ENCODE measurements at places on chromosomes 4 and X.

DNA sequence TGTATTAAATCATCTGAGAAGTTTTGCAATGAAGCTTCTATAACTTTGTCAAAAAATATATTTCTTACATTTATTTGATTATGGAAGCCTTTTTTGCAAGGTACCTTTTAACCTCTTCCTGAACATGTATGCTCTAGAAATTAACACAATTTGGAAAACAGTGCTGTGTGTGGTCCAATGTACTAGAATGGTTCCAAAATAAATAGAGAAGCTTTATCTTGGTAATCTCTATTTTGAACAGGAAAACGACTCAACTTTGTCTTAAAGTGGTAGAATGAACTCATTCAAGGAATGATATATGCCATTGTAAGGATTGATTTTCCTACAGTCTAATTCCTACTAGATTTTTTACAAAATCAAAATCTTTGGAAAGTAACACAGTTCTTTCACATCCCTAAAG lies 248.5 kb downstream of the UNC5C start:
- DNase-seq: no peak

GRCh38 chr4:145954924-145955339 lies 16.3 kb upstream of the ZNF827 start:
- DNase-seq: no peak

DNA sequence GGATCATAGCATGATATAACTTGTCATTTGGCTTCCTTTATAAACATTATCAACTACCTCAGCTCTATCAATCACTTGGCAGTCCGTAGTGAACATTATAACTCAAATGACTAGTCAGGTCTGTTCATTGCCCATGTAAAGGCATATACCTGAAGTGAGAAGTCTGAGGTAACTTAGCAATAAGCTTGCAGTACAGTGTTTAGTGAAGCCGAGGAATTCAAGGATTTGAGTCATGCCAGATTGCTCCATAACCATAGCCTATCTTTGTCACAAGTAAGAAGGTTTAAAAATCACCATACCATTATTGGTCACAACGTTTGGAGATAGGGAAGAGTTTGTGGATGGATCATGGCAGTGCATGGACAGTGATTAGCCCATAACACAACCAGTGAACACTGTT lies 41.6 kb downstream of the AR start:
- no peak for DNase-seq

GRCh38 chrX:101219116-101219863 lies at the start of gene DRP2:
TSS of gene DRP2 (plus strand) at chrX:101219786. CDS start at chrX:101231648, 11,862 bp downstream.
- no peak for DNase-seq

- no peak for DNase-seq
Measured at GRCh38 chr4:69910016-69910782, 20.7 kb upstream of the CSN1S1 start.

DNA sequence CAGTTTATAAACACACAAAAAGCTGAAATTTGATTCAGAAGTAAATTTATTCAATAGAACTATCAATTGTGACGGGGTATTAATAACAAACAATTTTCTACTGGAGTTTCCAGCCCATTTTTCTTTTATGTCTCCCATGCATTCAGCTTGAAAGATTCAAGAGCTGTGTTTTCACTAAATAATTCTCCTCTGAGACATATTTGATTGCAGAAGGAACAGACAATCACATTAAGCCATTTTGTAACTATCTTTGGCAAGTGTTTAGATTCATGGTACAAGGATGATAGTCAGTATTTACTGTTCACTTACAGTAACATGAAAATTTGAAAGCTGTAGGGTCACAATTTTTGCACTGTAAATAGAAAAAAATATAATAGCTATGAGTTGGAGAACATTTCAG lies 198.4 kb upstream of the TACR3 start:
- DNase-seq: no peak

DNA sequence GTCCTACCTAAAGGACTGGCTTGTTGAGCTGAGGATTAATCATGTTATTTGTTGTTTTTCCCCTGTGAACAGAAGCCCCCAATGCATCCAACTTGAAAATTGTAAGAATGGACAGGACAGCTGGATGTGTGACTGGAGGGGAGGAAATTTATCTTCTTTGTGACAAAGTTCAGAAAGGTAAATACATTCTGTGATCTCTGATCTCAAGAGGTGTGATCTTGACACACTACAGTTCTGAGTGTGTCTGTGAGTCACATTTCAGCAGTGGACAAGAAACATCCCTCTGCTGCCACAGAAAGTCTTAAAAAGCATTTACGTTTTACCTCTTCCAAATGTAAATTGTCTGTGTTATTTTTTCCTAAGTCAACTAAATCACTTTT lies 79.3 kb downstream of the NFKB1 start:
- DNase-seq: no peak

DNA sequence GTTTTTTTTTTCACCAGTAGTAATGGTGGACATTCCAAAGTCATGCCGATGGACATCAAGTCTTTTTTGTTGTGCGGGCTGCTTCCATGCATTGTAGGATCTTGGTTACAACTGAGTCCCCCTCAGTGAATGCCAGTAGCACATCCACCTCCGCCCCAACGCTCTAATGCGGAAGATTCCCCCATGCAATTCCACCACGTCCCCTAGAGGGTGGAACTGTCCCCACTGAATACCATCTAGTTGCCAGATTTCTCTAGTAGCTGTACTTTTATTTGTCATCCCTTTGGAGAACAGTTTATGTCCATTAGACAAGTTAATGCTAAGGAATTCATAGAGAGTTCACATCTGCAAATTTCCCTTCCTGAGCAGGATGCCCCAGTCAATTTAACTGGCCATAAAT lies 6.7 kb downstream of the SHISA3 start:
- no peak for DNase-seq

- DNase-seq: no peak
Measured at GRCh38 chrX:74232859-74233258, 71.1 kb upstream of the ZCCHC13 start.

DNA sequence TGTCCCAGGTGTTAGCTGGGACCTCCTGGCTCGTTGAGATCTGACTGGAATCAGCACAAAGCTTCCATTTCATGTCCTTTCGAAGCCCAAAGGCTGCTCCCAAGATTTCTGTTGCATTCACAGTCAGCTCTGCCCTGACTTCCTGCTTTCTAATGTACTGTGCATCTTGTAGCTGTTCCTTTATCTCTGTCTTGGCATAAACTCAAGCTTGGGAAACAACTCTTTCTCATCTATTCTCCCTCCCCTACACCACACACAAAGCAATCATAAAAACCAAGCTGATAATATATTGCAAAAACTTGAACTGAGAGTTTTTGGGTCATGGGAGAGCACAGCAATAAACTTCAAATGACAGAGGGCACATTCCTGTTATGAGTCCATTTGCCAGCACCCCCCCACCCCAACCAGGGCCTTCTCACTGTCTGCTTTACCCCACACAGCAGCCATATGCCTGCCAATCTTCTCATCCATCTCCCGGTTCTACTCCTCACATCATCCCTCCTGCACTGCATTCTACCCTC lies 76.3 kb downstream of the SYNPO2 start:
- DNase-seq: no peak

DNA sequence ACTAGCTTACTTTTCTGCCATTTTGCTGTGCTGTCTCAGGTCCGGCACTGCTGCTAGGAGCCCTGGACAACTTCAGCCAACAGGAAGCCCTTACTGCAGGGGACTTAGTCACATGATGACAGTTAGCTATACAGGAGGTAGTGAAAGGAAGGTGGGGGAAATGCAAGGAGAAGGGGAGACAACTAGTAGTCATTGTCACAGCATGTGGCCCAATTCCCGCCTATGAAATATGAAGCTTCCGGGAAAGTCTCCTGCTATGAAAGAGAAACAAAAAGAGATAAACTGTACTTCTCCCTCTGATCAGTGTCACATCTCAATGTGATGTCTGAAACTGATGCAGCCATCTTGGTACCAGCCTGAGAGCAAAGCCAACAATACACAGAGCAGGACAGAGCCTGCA lies 71.6 kb downstream of the AMELX start:
- no peak for DNase-seq

- DNase-seq: no peak
Measured at GRCh38 chr4:150106886-150107285, 28.6 kb downstream of the DCLK2 start.

GRCh38 chrX:107677501-107677901 lies 49.2 kb downstream of the PRPS1 start:
- no peak for DNase-seq

GRCh38 chr4:147791865-147792264 lies 60.0 kb downstream of the ARHGAP10 start:
- DNase-seq: no peak
